ENCODE measurements at places on chromosomes 12 and 14. TPM values are rescaled to one million over a fixed set of nuclear protein-coding genes. Genes with fewer than 3 reads are reported as not detected.

DNA sequence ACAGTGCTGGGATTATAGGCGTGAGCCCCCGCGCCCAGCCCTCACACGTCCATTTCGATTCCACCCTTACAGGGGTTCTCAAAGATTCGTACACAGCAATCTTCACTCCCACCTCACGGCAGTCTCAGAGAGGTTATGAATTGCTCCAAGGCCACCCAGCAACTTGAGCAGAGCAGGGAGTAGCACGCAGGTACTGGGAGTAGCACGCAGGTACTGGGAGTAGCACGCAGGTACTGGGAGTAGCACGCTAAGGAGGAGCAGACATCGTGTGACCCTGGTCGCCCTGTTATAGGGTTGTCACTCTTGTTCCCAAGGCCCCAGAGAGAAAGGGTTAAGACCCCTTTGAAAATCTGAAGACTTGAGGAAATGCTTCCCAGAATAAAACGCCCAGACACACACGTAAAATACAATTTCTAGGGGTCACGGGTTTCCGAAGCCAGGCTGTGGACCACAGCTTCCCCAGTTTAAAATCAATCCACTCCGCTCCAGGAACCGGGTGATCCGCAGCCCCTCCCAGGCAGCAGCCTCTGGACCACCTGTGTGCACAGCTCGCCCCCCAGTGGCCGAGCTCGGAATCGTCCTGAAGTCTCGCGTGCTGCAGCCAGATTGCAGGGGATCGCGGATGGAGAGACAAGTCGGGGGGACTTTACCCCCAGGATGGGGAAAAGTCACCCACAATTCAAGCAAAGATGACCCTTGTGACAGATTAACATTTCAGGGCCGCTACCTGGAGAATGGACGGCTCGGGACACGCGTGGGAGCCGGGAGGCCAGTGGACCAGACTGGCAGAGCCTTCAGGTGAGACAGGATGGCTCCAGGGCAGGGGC is 92.0 kb downstream of the SCARB1 start:
- peak; percentile 93 for DNase-seq

GRCh38 chr12:106492857-106493256 is 89.9 kb upstream of the RFX4 start:
- DNase-seq = no peak

- DNase-seq = no peak
Observed at GRCh38 chr12:11712491-11712890, 63.0 kb downstream of the ETV6 start.

DNA sequence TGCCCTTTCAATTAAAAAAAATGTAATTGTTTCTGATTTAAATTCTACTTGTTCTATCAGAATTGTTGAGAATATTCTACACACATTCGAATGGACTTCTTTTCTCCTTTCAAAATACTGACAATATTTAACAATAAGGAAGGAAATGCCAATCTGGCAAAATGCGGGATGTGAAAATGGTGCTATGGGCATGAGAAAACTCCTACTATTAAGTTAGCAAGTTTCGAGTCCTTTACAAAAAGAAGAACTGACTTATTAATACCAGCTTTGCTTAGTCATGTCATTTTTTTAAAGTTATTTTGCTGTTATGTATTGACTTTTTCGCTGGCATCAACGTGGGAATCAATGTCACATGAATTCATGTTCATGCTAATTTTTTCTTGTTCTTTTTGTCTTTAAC is 31.7 kb upstream of the ARL1 start:
- no peak for DNase-seq

- no peak for DNase-seq
Observed at GRCh38 chr12:29299633-29300032, 81.3 kb downstream of the ERGIC2 start.

- no peak for DNase-seq
Observed at GRCh38 chr14:74326369-74327152, 21.7 kb upstream of the VRTN start.

- no peak for DNase-seq
Observed at GRCh38 chr14:61670576-61670975, 24.7 kb upstream of the HIF1A start.

GRCh38 chr12:88763536-88764100 is 183.3 kb upstream of the KITLG start:
- no peak for DNase-seq

GRCh38 chr12:13193505-13194231 is 2.9 kb upstream of the EMP1 start:
- no peak for DNase-seq

DNA sequence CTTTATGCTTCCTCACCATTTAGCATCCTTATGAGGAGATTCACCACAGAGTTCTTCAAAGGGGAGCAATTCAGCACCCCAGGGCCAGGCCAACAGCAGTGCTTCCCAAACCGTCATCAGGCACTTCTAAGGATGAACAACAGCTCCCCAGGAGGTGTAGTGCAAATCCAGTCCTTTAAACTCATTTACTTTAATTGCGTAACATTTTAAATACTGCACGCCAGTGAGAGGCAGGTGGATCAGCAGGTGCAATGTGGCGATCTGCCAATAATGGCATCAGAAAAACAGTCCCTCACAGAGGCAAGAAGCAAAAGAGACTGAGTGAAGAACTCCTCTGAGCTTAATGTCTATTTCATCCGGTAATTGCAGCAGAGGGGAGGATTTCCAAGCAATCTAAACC is 770.9 kb upstream of the FOXG1 start:
- no peak for DNase-seq

DNA sequence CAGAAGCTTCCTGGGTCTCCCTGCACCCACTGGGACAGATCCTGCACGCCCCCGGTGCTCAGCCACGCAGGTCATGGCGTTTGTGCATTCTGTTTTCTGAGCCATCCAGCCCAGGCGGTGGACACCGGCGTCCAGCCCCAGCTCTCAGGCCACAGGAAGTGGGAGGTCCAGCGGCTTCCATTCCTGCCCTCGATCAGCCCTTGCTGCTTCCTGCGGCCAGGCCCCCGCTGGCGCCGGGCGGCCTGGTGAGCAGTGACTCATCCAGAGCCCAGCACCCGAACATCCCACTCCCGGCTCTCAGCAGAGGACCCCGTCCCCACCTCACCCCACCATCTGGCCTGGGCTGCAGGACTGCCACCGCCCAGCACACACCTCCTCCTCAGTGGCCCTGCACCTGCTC is 18.0 kb upstream of the NUDT14 start:
- no peak for DNase-seq

Gene SLC25A47
- 0.73 TPM for total RNA-seq

Gene A2ML1
- total RNA-seq = under 0.01 TPM

Gene GZMH
- 2.0 TPM for total RNA-seq

Gene CLEC4C
- total RNA-seq = not detected

Gene GNB3
- not detected for total RNA-seq

Gene GIT2
- 70.1 TPM for total RNA-seq

Gene PAH
- total RNA-seq = not detected
